ENCODE measurements at places on chromosomes 6 and 20. TPM values are rescaled to one million over a fixed set of nuclear protein-coding genes. Genes with fewer than 3 reads are reported as not detected.
A peak's percentile ranks its signal among the peaks of the same experiment; 100 is the strongest.

Gene FOXF2
- 0.52 TPM for total RNA-seq

- DNase-seq, result no peak
- H3K4me1 ChIP-seq, result no peaks in the 10 kb centered on the region
- H3K36me3 ChIP-seq, result no peaks in the 10 kb centered on the region
- H3K27me3 ChIP-seq, result no peaks in the 10 kb centered on the region
These were observed 29.9 kb upstream of the MTRF1L start for GRCh38 chr6:153032255-153032882.

GRCh38 chr6:118718903-118719302 lies 67.5 kb upstream of the CEP85L start:
- no peak overlapping the region for H3K4me3 ChIP-seq
- H3K27me3 ChIP-seq, result no peaks in the 10 kb centered on the region
- no peaks in the 10 kb centered on the region for H3K4me1 ChIP-seq
- H3K27ac ChIP-seq, result no peak overlapping the region

Gene C6orf62
- total RNA-seq, result 72.7 TPM

Gene MUC22
- total RNA-seq, result not detected

- no peak overlapping the region for H3K4me3 ChIP-seq
- no peak overlapping the region for H3K27ac ChIP-seq
- peak; percentile 76 for DNase-seq
- no peaks in the 10 kb centered on the region for H3K27me3 ChIP-seq
These were observed 12.8 kb upstream of the MANBAL start for GRCh38 chr20:37276494-37277252.

All from aorta (tissue), 5 donors.